ENCODE measurements at places on chromosomes 2 and 18. TPM values are rescaled to one million over a fixed set of nuclear protein-coding genes. Genes with fewer than 3 reads are reported as not detected.

The SERPINB4 gene
- not detected for polyA plus RNA-seq

The CABLES1 gene
- polyA plus RNA-seq: 11.7 TPM

DNA sequence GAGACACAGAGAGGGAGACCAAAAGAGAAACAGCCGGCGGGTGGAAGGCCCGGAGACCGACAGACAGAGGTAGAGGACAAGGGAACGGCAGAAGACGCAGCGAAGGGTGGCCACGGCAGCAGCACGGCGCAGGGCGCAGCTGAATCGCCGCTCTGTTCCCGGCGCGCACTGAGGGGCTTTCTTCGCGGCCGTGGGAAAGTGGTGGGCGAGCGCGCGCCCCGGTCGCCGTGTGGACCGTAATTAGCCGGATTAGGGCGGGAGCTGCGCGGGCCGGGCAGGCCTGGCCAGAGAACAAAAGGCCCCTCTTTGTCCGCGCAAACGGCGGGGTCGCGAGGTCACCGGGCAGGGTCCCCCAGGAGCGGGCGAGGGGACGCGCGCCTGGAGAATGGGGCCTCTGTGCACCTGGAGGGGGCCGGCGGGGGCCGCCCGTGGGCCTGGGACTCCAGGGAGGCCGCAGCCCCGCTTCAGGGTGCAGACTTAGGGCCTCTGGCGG lies 158.3 kb downstream of the ZFP36L2 start:
- H3K4me1 ChIP-seq: no peaks in the 10 kb centered on the region
- H3K36me3 ChIP-seq: no peaks in the 10 kb centered on the region
- no peak overlapping the region for H3K27ac ChIP-seq
- no peak overlapping the region for H3K4me3 ChIP-seq
- no peak for DNase-seq

- H3K27ac ChIP-seq: no peak overlapping the region
- H3K4me3 ChIP-seq: no peak overlapping the region
- no peak for DNase-seq
Observed at GRCh38 chr2:200301953-200302858, 4.3 kb upstream of the SPATS2L start.

Data from small intestine (tissue), 16 donors.